T-helper 1 cell (primary cell): ENCODE measurements at places on chromosomes 12 and 14.

DNA sequence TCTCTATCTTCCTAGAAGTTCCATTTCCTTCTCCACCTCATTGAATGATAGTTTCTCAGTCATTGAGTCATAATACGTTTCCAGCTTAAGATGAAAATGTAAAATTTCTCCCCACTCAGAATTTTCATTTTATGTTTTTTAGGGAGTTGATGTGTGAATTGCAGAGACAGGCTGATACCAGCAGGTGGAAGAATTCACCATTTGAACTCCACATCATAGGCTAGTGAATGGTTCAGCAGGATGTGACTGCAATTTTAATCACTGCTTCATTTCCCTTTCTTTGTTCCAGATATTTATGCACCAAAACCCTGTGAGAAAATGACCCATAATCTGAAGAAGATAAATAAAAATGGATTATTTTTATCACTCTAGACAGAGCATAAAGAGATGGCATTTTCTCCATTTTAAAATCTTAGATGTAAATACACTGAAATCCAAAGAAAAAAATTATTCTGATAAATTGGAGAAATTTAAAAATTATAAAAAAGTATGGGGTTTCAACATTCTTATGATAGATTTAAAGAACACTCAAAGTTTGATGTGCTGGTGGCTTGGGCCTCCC, 10.6 kb upstream of the PYGL start:
- DNase-seq = no peak

GRCh38 chr14:54474232-54474793, 14.5 kb downstream of the GMFB start:
- no peak for DNase-seq

DNA sequence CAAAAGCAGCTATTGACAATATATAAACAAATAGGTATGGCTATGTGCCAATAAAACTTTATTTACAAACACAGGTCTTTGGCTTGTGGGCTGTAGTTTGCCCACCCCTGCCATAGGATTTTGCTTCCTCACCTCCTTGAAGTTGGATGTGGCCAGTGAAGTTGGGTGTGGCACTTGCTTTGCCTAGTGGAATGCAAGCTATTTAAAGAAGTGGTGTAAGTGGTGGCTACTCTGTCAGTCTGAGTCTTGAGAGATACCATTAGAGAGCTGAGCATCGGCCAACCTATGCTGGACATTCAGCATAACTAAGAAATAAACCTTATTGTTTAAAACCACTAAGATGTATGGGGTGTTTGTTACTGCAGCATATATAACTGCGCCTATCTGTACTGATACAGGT, 321.3 kb downstream of the RGS6 start:
- no peak for DNase-seq

DNA sequence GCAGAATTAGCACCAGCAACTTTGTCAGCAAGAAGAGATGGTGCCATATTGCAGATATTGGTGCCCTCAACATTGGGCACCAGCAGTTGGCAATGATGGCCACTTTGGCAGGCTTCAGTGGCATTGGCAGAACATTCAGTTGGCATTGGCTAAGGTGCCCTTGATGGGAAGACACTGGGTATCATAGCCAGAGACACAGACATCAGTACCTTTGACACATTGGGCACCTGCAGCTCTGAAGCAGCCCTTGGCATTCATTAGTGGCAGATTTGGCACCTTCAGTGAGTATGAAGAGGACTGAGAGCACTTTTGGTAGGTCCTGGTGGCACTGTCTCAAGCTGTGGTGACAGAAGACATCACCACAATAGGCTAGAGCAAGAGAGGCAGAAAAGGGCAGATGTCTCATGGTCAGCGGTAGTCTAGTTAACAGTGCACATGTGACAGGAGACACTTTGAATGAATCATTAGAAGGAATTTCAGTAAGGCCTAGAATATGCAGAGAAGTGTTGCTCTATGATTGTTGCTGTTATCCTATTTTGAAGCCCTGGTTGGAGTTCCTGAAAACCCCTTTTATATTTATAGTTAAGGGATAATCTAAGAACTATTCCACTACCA, 422.2 kb downstream of the APAF1 start:
- DNase-seq = no peak
